Stimulated activated CD4-positive, alpha-beta T cell treated with anti-CD3 and anti-CD28 coated beads, Interleukin-2, amount 100 ng/mL, for 24 hours (primary cell): ENCODE measurements at places on chromosomes 2 and 18.

GRCh38 chr2:227029426-227030105, 134.4 kb downstream of the COL4A4 start:
- no peak for DNase-seq

- DNase-seq = peak; percentile 78
These were observed 48.1 kb downstream of the PKDCC start for GRCh38 chr2:42095923-42096408.

GRCh38 chr2:151177756-151178155, 83.9 kb downstream of the RBM43 start:
- DNase-seq = no peak

- no peak for DNase-seq
These were observed 43.4 kb upstream of the SMAD7 start for GRCh38 chr18:48994044-48994651.

GRCh38 chr2:185127412-185127811, 529.1 kb downstream of the ZNF804A start:
- no peak for DNase-seq

GRCh38 chr2:60569680-60570111, 16.2 kb upstream of the BCL11A start:
- no peak for DNase-seq

DNA sequence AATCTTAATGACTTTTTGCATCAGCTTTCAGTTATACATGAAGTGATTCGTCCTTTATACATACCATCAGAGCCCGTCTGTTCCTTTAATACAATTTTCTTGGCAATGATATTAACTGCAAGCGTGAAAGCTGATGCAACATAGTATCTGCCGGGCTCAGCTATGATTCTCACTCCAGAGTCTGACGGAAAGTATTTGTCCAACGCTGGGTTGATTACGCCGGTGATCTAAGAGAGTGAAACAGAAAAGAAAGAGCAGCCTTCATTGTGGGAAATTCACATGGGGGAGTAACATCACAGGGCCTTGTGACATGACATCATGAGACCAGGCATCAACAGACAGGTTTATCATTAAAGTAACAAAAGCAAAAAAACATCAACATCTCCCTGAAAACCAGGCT, 6.2 kb downstream of the ODC1 start:
- DNase-seq = no peak

GRCh38 chr2:84388921-84389490, 70.1 kb downstream of the SUCLG1 start:
- DNase-seq = no peak

GRCh38 chr18:77124452-77124922, 8.1 kb downstream of the MBP start:
- peak; percentile 64 for DNase-seq

GRCh38 chr18:65352186-65352585, 398.6 kb upstream of the CDH7 start:
- no peak for DNase-seq

GRCh38 chr2:65605058-65605742, 172.8 kb upstream of the SPRED2 start:
- DNase-seq = no peak

- no peak for DNase-seq
These were observed 82.7 kb downstream of the TANC1 start for GRCh38 chr2:159051133-159051532.

DNA sequence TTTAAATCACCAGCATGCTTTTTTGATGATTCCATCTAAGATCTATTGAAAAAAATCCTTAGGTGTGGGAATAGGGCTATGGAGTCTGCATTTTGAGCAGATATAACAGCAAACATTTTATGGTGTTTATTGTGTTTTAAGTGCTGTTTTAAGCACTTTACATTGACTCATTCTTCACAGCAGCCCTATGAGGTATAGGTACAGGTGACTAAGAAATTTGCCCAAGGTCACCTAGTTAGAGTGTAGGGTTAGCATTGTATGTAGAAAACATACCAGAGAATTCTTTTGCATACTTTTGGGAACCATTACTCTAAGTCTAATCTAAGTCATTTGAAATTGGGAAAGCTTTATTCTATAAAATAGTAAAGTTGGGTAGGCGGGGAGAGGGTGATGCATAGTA, 31.3 kb downstream of the PPM1B start:
- DNase-seq = no peak

DNA sequence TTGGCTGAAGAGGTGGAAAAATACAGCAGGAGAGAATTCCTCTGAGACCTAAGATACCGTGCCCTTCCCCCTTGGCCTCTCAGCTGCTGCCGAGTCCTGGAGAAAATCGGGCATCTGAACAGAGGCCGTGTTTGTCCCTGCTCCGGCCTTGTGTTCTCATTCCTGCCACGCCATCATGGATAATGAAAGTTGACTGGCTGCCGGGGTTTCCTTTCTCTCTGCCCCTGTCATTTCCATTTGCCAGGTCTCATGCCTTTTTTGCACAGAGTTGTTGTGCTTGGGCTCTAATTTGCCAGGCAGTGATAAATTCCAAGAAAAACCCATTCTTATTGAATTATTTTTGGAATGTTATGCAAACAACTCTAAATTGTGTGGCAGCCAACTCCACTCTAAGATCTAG, 496.9 kb upstream of the TNP1 start:
- no peak for DNase-seq

DNA sequence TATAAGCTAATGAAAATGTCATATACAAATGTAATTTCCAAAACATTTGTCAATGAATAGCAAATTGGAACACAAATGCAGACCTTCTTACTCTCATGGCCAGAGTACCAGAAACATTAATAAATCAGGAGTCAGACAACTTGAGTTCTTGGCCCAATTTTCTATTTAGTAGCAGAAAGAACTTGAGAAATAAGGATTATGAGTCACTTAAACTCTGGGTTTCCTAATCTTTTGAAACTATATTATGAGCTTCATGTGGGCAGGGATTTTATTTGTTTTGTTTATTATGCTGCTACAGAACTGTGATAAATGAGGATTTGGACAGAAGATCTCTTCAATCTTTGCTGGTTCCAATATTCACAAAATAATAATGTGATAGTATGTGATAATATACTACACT, 686.7 kb downstream of the NR4A2 start:
- no peak for DNase-seq

GRCh38 chr18:6004119-6004518, 108.8 kb upstream of the TMEM200C start:
- no peak for DNase-seq

DNA sequence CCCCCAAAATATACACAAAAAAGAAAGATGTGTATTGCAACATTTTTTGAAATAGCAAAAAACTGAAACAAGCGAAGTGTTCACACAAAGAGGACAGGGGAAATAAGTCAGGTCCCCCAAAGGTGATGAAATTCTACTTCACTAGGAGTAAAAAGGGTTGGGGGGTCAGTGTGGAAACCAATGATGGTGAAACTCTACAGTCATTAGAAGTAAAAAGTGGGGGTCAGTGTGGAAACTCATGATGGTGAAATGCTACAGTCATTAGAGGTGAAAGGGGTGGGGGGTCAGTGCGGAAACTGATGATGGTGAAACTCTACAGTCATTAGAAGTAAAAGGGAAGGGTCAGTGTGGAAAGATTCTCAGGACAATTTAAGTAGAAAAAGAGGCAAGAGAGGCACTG, 298.2 kb downstream of the EIPR1 start:
- no peak for DNase-seq

DNA sequence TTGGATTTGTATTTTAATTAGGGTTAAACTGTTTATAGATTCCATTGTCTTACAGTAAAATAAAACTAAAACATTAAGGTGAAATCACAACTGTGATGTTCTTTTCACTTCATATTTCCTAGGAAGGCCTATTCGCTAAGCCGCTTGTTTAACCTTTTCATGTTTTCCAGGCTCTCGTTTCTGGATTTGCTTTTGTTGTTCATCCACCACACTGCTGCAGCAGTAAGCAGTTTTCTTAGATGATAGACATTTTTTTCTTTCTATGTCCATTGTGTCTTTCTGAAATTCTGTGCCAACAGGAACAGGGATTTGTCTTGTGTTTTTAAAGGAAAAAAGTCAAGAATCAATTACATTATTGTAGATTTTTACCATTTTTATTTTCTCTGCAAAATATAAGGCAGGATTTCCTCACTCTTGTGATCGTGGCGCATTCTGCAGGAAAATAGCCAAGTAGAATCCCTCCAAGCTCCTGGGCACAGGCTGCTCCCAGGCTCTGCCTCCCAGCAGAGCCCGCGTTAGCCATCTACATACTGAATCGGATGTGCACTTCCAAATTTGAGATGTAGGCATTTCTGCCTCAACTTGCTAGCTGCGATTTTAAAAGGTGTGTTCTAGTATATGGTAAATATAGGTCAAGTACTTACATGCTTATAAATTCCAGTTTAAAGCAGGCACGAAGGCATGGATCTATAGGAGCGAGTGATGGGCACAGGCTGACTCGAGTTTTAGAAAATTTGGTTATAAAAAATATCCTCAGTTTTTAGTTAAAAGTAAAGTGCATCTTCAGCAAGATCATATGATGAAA, 10.2 kb downstream of the TSHZ1 start:
- DNase-seq = no peak

DNA sequence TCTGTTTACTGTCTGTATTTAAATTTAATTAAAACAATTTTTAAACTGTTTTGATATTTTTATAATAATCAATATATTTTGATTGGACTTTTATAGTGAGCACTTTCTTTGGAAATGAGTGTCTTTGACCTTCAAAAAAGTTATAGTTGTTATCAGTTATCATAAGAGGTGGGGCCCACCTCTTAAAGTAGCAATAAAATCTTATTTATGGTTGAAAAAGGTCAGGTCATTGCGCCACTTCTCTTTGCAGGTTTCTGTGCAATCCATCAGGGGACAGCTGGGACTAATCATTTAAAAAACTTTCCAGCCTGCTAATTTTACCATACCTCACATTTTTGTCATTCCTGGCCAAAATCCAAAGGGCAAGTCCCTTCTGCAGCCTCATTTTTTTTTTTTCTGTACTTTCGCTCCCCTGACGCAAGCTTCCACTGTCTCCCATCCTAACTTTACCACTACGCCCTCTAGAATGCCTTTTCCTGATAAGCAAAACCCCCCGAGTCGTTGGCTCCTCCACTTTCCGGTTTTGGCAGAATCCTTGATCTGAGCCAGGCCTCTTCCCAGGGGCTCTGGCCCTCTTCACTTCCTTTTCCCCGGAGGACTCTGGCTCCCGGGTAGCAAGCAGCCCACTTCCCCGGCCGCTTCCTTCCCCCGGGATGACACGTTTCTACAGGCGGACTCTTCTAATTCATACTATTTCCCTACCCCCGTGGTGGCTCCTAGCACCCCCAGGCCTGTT, 1.1 kb upstream of the SEH1L start:
- DNase-seq = no peak

GRCh38 chr18:51621113-51621863, 423.8 kb upstream of the MEX3C start:
- DNase-seq = no peak

DNA sequence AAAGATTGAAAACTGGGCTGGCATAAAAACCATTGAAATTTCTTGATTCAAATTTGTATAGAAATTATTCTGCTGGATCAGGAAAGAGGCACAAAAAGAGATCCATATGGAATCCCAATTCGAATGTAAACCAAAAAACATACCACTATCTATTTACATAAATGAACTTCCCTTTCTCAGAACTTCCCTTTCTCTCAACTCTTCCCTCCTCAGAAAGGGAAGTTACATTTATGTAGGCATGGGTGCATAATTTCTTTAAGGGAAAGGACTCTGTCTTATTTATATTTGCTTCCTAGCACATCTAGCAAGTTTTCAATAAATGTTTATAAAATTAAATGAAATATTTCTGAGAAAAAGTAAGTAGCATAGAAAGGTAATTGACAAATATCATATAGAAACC, 398.1 kb upstream of the ATP5MC3 start:
- DNase-seq = no peak

DNA sequence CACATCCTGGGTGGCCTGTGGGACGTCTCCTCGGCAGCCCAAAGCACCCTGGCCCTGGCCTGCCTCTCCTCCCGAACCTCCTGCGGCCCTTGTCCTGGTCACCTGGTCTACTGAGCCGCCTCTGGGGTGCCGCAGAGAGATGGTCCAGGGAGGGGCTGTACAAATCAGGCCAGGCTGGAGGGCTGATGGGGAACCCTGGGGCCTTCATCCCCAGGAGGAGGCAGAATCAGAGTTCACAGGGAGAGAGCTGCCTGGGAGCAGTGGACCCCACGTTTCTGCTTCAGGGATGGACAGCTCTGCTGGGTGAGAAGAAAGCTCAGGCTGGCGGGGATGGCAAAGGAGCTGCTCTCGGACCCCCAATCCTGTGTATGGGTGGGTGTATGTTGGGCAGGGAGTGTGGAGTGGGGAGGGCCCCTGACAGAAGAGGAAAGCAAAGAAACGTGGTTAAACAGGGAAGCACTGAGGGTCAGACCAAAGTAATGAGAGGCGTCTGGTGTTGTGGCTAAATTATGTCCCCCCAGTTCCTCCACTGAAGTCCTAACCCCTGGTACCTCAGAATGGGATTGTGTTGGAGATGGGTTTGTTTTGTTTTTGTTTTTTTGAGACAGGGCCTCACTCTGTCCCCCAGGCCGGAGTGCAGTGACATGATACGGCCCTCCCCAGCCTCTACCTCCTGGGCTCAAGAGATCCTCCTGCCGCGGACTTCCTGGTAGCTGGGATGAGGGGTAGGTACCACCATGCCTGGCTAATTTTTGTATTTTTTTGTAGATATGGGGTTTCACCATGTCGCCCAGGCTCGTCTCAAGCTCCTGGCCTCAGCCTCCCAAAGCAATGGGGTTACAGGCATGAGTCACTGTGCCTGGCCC, 73.4 kb upstream of the SMAD7 start:
- no peak for DNase-seq

DNA sequence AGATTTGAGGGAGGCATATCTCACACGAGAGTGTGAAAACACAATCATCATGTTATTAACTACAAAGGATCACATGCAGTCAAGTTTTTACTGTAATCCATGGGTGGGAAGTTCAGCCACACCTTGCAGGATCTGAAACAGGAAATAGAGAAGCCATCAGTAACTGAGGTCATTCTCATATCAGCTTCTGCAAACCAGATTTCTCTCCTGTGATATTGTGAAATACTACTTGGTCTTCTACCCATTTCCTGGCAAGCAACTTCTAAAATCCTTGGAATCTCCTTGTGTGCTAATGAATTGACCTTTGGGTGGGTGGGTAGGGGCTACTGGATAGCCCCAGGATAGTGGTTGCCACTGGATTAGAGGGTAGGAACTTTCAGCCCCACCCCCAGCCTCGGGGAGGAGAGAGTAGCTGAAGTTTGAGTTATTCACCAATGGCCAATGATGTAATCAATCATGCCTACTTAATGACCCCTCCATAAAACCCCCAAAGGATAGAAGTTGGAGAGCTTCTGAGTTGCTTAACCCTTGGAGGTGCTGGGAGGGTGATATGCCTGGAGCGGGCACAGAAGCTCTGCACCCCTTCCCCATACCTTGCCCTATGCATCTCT, 25.6 kb upstream of the TGIF1 start:
- no peak for DNase-seq

DNA sequence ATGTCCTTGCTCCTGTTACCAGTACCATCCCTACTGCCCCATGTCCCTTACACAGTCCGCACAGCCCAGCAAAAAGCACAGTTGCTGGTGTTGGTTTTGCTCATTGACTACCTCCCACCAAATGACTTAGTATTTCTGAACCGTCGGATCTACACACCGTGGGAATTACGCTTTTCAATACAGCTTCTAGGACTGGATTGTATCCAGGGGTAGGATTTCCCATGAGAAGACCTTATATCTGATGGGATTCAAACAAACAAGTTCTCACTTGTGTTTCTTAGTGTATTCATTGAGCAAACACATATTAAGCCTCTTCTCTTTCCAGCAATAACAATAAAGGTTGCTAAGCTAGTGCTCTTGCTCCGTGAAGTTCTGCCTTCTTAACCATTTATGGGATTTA, 25.8 kb downstream of the TRAPPC12 start:
- no peak for DNase-seq
